ENCODE measurements at places on chromosomes 11 and 22.

DNA sequence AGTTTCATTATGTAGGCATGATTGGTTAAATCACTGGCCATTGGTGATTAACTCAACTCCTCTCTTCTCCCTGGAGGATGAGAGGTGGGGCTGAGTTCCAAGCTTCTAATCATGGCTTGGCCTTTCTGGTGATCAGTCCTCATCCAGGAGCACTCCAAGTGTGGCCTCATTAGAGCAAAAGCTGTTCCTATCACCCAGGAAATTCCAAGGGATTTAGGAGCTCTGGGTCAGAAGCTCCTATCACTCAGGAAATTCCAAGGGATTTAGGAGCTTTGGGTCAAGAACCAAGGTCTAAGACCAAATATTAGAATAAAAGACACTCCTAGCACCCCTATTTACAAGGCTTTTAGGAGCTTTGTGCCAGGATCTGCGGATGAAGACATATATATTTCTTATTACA is 168.0 kb upstream of the BDNF start:
- DNase-seq, result no peak

DNA sequence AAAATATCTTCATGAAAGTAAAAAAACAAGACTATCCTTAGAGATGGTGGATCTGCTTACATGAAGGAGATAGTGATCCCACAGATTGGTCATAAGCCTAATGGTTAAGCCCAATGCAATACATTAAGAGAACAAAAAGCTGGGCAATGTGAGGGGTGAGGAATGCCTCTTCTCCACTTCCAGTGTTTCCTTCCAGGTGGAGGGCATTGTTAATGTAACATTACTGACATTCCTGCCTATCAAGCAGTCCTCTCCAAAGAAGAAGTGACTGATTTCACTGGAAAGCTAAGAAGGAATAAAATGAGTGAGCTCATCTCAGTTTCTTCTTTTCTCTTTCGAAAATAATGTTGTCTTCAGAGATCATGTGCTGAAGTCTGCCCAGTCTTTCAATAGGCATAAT is 207.8 kb downstream of the RAB38 start:
- no peak for DNase-seq

DNA sequence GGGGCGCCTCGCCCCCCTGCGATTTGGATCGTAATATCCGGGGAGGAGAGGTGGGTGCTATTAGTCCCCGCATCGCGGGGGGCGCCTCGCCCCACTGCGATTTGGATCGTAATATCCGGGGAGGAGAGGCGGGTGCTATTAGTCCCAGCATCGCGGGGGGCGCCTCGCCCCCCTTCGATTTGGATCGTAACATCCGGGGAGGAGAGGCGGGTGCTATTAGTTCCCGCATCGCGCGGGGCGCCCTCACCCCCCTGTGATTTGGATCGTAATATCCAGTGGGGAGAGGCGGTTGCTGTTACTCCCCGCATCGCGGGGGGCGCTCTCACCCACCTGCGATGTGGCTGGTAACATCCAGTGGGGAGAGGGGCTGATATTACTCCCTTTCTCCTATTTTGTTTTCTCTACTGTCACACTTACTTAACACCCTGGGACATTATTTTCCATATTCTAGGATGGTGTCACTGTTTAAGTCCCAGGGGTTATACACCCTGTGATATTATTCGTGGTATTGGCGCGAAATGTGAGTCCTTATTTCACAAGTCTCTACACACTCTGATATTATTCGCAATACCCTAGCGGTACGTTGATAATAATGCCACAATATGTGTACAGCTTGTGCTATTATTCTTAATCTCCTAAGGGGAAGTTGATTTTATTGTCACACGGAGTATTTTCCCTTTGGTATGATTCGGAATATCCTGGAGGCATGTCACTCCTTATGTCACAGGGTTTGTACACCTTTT is 57.8 kb upstream of the ALDH3B2 start:
- DNase-seq, result peak; percentile 40

GRCh38 chr11:130043575-130043974 is 26.1 kb upstream of the APLP2 start:
- DNase-seq, result peak; percentile 21

DNA sequence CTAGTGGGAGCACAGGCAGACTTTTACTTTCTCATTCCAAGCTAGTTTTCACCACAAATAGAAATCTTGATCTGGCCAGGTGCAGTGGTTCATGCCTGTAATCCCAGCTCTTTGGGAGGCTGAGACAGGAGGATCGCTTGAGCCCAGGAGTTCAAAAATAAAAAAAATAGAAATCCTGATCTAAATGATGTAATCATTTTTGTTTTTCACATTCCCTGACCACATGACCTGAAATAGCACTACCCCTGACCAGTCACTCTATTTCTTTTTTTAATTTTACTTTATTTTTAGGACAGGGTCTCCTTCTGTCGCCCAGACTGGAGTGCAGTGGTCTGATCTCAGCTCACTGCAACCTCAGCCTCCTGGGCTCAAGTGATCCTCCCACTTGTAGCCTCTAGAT is 2.3 kb upstream of the TCN2 start:
- no peak for DNase-seq

DNA sequence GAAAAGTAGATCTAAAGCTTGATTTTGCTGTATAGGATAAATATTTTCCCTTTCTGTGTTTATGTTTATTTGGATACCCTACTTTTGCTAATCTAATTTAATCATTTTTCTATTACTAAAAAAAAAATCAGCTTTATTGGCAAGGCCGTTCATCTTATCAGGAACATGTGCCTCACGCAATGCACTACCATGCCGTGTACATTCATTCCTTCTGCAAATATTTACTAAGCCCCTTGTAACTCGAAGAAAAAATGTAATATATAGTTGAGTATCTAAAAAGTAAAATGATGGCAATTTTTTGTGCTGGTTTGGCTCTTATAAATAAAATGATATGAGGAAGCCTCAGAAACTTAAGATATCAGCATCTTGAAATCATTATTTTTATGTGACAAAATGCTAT is 8.9 kb downstream of the UVRAG start:
- no peak for DNase-seq

GRCh38 chr11:1872267-1872985 is 19.3 kb downstream of the PRR33 start:
- no peak for DNase-seq

GRCh38 chr11:62806611-62807121 is 1.4 kb upstream of the NXF1 start:
- peak; percentile 74 for DNase-seq

DNA sequence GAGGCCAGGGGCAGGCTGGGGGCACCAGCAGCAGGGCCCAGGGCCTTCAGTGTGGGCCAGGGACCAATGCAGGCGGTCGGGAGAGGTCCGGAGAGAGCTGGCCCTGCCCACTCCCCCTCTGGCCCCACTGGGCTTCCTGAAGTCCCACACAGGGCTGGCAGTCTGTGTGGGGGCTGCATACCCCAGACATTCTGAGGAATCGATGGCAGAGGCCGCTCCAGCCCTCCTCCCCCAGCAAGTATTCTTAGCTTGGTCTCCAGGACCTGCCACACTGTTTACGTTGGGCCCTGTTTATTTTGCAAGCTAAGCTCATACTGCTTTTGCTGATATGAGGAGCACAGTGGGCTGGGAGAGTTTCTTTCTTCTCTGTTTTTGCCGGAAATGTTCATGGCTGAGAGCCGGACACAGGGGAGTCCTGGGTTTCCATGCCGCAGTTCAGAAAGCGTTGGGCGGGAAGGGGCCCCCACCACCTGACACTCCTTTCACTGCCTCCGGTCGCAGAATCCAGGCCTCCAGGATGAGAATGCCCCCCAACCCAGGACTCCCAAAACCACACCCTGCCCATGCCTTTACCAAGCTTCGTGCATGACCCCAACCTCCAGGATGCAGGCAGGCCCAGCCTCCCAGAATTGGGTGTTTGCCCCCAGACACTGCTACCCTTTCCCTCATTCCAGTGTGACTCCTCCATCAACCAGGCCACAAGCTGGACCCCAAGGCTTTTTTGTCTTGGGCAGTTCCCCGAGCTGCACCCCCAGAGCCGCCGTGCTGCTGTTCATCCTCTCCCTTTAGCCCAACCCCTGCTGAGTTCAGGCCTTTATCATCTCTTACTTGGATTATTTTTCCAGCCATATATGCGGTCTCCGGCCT is 81.8 kb upstream of the KCNQ1OT1 start:
- peak; percentile 4 for DNase-seq

DNA sequence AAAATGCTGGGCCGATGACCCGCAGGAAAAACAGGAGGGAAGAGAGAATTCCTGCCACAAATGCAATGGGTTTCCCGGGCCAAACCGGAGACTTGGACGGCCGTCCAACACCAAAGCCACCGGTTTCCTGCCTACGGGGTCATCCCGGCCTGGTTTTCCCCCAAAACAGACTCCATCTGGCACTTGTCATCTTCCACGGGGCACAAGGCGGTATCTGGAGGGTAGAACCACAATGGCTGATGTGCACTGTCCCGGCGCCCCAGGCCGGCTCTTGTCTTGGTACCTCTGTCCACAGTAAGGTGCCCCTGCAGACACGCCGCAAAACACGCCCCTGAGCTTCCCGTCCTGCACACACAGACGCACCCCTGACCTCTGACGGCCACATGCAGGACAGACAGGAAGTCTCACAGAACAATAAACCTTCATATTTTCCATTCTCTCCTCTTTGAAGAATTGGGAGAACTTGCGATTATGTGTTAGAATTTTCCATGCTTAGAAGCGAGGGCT is 20.1 kb downstream of the CELSR1 start:
- no peak for DNase-seq

DNA sequence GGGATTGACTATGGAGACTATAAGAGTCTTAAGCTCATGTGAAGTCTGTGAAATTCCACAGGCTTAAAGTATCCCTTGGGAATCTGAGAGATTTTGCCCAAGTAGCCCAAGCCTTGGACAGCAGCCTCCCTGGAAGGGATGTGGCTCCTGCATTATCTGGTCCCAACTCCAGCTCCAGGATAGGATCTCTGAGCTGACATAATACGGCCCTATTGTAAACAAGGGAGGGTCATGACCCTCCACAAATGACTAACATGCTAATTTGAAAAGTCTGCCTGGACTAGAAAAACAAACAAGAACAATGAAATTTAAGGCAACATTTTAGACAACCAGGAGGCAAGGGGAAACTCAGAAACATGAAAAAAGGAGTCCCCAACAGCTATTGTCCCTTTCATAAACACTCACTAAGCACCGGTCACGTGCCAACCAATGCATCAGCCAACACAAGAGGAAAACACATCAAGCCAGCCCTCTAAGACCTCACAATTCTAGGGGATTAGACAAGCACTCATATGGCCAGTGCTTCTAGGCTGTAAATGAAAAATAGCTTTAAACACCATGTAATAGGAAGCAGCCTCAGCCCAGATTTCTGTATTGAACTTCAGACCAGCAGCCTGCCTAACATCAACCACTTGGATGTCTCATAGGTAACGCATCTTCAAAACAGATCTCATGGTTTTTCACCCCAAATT is 101.2 kb upstream of the TIMP3 start:
- no peak for DNase-seq

DNA sequence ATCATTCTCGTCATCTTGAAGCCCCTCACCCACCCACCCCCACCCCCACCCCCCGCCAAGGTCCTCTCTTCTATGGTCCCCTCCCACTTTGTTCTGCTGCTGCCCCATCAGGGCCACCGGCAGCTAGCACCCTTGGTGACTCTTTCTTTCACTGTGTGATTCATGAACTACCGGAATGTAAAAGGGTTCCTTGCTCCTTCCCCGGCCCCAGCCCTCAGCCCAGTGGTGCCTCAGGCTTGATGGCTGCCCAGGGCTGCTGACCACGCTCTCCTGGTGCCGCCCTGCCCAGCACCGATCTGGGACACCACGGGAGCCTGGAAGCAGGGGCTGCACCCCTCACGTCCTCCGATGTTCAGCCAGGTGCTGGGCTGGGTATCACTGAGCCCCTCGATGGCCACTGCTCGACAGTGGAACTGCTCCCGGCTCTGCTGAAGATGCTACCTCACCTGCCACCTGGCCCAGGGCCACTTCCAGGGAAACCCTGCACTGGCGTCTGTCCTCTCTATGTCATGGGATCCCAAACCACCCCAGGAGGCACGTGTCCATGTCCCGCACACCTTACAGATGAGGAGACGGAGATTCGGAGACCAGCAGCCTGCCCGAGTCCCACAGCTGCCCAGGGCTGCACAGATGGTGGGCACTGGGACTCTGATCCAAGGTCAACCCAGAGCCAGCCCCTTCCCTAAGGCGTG is 39.7 kb downstream of the IGLL5 start:
- DNase-seq, result no peak

DNA sequence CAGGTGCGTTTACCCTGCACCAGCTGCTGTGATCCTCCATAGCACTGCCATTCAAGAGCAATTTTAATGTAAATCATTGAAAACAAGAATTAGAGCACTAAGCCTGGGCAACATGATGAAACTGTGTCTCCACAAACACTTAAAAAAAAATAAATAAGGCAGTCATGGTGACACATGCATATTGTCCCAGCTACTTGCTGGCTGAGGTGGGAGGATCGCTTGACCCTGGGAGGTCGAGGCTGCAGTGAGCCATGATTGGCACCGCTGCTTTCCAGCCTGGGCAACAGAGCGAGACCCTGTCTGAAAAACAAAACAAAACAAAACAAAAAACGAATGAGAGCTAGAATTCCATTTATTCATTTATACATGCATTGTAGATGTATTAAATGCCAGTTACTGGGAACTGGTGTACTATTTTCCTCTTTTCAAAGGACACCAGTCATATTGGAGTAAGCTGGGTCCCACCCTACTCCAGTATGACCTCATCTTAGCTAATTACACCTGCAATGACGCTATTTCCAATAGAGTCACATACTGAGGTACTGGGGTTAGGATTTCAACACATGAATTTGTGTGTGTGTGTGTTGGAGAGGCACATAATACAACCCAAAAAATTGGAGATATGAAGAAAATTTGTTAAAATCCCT is 101.9 kb downstream of the MICAL2 start:
- DNase-seq, result no peak

GRCh38 chr22:47434336-47435203 is 672.1 kb downstream of the TBC1D22A start:
- DNase-seq, result no peak

- DNase-seq, result no peak
These were observed 4.1 kb upstream of the STT3A start for GRCh38 chr11:125588505-125588904.

DNA sequence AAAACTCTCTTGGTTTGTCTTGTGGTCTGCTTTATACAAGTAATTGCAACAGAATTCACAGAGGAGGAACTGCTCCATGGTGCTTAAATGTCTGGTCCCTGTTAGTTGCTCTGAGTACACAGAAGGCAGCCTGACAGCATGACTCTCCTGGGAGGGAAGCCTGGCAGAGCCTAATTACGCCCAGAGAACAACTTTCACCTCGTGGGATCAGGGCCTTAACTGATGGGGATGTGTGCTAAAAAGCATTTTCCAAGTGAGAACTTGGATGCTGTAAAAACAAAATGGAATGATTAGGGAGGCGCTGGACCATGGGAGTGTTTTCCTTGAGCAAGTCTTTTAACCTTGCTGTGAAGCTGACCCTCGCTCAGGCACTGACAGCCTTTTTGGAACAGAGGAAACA is 154.0 kb upstream of the TENM4 start:
- peak; percentile 28 for DNase-seq
